ENCODE measurements at places on chromosomes 11 and 22. TPM values are rescaled to one million over a fixed set of nuclear protein-coding genes. Genes with fewer than 3 reads are reported as not detected.

DNA sequence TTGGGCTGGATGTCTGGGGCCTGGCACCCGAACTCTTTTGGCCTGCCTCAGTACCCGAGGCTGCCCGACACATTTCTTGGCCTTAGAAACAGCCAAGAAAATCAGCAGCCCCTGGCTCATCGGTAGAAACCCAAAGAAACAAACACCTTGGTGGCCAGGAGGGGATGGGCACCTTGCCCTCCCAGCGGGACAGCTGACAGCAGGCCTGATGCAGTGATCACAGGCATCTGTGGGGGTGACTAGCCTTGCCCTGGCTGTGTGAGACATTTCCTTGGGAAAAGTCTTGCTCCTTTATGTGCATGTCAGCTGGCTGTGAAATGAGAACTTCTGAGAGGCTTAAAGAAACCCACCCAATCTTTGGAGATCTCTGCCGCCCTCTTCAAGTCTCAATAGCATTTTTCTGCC is 60.9 kb downstream of the SMIM38 start:
- H3K27ac ChIP-seq: no peak overlapping the region
- no peak for DNase-seq
- H3K4me3 ChIP-seq: no peak overlapping the region

GRCh38 chr11:77592727-77593126 is 3.0 kb downstream of the AQP11 start:
- no peaks in the 10 kb centered on the region for H3K27me3 ChIP-seq
- no peaks in the 10 kb centered on the region for H3K36me3 ChIP-seq
- H3K27ac ChIP-seq: no peak overlapping the region
- peaks cover 10% of the 10 kb centered on the region for H3K4me1 ChIP-seq
- H3K4me3 ChIP-seq: no peak overlapping the region

DNA sequence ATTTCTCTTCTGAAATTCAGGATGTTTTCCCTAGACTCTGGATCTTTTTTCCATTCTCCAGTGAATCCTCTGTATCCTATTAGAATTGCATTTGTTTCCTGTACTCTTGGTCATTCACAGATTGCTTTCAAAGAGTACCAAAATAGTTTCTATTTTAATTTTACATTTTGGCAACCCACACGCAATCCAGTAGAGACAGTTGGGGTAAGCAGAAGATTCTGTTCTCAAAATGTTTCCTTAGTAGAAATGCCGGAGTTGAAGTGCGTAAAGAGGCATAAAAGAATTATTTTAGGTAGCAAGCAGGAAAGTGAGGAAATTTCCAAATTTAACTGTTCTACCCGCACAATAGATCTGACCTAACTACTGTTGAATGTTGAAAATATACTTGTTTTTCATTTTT is 842.4 kb downstream of the LUZP2 start:
- H3K4me1 ChIP-seq: no peaks in the 10 kb centered on the region
- no peaks in the 10 kb centered on the region for H3K36me3 ChIP-seq
- DNase-seq: no peak
- H3K27ac ChIP-seq: no peak overlapping the region

DNA sequence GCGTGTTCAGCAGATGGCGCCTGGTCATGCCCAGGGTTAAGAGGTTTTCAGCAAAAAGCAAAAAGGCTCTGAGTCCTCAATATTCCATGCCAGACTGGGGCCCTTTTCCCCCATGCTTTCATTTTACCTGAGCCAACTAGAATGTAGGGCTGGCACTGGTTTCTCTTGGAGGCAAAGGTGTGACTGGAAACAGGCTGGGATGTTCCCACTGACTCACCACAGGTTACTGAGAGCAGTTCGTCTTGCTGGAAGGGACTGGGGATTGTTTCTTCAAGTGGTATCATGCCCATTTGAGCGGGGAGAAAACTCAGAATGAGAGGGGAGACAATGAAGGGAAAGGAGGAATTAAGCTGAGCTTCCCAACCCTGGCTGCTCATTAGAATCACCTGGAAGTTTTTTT is 243.9 kb downstream of the TENM4 start:
- DNase-seq: no peak
- H3K4me3 ChIP-seq: no peak overlapping the region
- no peaks in the 10 kb centered on the region for H3K27me3 ChIP-seq
- no peak overlapping the region for H3K27ac ChIP-seq

OR10D3 gene
- polyA plus RNA-seq: not detected

TP53I11 gene
- 29.6 TPM for polyA plus RNA-seq
